ENCODE measurements at places on chromosomes 2 and 18.

DNA sequence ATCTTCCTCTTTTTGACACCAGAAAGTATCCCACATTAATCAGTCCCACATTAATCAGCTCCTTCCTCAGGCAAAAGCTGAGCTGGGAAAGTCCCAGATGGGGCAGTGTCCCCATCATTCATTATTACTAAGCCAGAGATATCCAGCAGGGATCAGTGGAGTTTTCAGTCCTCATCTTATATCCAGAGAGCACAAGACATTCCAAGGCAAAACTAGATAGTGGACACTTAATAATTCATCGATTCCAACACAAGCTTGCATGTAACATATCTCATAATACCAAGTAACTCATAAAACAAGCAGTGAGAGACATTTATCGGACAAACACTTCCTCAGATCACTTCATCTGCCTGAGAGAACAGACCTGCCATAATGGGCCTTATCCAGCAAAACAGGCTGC lies 53.1 kb downstream of the MCFD2 start:
- DNase-seq: no peak

GRCh38 chr2:213252206-213252605 lies 32.1 kb upstream of the SPAG16 start:
- no peak for DNase-seq

DNA sequence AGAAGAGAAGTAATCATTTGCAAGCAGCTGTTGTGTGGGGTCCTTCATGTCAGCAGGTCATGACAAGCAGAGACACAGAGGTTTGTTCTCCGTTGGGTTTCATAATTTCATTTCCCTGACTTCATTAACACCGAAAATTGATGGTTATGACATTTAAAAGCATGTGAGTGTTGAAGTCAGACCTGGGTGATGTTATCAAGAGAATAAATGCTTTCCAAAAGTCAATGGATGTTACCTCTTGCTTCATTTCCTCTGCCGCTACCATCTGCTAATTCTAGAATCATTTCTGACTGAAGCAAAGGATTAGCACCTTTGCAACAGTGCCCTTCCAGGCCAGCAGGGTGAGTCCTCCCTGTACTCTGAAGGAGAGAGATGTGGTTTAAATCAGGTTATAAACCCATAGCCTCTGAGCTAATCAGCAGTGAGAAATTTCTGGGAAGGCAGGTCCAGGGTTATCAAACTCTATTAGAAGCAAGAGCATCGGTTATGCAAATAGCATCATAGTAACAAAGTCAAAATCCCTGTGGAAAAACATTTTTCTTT lies 446.2 kb downstream of the PIK3C3 start:
- no peak for DNase-seq

DNA sequence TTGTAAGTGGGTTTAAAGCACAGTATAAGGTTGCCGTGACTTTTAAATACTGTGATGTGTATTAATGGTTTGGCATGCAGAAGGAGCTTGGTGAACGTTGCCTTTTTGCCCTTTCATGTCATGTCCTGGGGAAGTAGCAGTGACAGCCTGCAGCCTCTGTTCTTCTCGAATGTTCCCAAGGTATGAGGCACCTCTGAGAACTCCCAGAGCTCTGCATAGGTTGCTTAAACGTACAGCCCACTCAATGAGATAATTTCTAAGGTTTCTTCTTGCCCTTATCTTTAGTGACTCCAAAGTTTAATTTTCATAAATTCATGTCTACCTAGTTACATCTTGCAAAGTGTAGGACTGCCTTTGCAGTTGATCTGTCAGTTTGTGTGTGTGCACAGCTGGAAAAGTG lies 36.7 kb downstream of the PARD3B start:
- DNase-seq: no peak

- DNase-seq: no peak
These were observed 16.3 kb downstream of the CABLES1 start for GRCh38 chr18:23151414-23152099.

GRCh38 chr2:9094117-9094516 lies 90.6 kb upstream of the MBOAT2 start:
- no peak for DNase-seq

DNA sequence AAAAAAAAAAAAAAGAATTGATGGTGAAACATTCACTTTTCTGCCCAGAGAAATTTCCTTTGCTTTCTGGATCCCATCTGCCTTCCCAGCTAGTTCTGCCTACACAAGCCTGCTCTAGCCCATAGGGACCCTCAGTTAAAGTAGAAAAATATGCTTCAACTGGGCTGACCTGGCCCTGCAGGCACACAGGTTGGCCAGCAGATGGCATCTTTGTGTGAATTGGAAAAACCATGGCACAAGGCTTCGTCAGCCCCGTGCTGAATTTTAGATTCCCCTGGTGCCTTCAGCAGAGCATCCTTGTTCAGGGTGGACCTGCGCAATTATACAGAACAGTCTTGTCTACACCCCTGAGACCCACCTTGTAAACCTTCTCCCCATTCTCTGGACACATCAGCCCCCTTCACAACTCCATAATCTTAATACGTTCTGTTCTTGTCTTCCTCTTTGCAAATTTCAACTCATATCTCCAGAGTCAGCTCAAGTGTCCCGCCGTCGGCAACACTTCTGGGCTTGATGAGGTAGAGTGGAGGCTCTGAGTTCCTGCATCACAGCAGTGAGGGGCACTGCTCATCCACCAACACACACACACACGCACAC lies 114.5 kb downstream of the INSIG2 start:
- DNase-seq: no peak

- DNase-seq: no peak
These were observed 333.0 kb downstream of the TNS1 start for GRCh38 chr2:217669831-217670230.

GRCh38 chr2:55707751-55708150 lies 14.1 kb upstream of the PNPT1 start:
- DNase-seq: no peak

GRCh38 chr2:185050804-185051203 lies 452.5 kb downstream of the ZNF804A start:
- no peak for DNase-seq

GRCh38 chr2:190891889-190892288 lies 11.3 kb downstream of the GLS start:
- no peak for DNase-seq

DNA sequence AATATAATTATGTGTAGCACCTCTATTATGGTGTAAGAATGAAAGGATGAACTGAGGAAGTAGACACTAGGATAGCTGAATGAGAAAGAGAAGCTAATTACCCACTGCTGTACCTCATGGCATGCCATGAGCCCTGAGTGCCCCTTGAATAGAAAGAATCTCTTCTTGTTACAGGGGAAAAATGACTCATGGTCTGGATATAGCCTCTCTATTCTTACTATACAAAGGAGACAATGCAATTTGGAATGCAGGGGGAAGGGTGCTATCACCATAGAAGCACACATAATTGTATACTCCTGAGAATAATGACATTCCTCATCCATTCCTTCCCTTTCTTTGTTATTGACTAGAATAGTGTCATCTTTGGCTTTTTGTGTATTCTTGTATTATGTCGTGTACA lies 385.2 kb downstream of the CDH7 start:
- no peak for DNase-seq

- DNase-seq: no peak
These were observed 22.8 kb upstream of the PPP4R1 start for GRCh38 chr18:9637036-9637767.

GRCh38 chr2:210230518-210230917 lies 5.3 kb upstream of the ACADL start:
- no peak for DNase-seq

DNA sequence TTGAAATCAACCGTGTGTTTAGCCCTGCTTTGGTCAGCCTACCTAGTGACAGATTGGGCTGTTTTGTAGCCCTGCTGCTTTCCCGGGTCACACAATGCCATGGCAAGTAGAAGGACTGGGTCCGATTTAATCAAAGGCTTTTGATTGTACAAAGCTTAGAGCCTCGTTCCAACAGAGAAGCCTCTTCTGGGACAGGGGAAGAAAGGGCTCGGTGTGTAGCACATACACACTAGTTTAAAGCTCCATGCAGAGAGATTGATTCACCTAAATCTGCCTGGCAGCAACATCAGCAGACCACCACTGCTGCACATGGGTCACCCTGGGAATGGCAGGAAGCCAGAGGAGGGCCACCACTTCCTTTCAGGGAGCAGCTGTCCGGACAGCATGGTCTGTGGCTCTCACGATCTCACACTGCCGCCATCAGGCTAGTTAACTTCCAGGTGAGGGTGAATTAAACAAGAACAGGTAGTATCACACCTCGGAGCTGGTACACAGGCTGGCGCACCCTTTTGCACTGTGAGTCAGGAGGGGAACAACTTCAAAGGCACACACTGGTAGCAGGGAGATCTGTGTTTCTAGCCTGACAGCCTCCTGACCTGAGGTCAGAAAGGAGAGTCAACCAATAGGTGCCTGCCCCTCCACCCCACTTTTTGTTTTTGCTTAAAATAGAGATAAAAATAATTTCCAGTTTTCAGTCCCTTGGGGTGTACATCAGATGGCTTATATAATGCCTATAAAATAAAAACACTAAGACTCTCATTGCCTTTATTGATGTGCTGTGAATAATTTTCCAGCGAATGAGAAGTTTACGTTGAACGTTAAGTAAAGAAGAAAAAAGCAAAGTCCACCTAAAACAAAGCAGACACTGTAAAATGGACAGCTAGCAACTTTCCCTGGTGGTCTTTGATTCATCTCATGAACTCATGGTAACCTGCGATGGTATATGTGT lies 108.5 kb downstream of the CDCA7 start:
- DNase-seq: no peak

GRCh38 chr2:230793572-230794359 lies 71.0 kb upstream of the ITM2C start:
- peak; percentile 98 for DNase-seq

DNA sequence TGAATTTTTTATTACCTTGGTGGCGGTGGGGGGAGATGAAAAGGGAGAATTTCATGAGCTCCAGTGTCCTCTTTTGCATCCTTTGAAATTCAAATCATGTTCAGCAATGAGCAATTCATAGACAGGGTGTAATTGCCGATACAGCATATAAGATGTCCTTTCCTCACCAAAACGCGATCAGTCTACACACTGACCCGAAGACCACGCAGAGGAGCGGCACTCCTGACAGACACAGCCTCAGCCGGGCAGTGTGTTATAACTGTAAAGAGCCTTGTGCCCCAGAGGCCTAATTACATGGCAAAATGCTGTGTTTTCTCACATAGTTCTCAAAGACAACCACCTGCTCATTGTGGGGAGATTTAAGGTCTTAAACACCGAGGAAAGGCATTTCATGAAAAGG lies 38.4 kb upstream of the APCDD1 start:
- no peak for DNase-seq

- DNase-seq: no peak
These were observed 2.2 kb downstream of the SPATS2L start for GRCh38 chr2:200308546-200309295.

DNA sequence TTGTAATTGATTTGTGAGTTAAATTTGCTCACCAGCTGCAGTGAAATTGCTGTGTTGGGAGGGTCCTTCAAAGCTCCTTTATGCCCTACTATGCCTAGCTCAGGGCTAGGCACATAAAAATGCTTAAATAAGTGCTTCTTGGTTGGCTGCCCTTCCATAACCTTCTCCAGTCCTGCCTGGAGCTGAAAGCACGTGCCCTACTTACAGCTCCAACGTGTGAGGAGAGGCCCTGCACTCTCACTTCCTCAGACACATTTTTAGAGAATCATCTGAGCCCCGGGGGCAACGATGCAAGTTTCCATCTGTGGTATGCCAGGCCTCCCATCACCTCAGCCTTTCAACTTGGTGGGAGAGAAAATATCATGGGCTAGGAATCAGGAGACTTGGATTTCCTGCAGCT lies 202.7 kb downstream of the BCL11A start:
- DNase-seq: no peak
